ENCODE measurements at places on chromosomes 5 and 9. TPM values are rescaled to one million over a fixed set of nuclear protein-coding genes. Genes with fewer than 3 reads are reported as not detected.

The OR1Q1 gene
- not detected for polyA plus RNA-seq

DNA sequence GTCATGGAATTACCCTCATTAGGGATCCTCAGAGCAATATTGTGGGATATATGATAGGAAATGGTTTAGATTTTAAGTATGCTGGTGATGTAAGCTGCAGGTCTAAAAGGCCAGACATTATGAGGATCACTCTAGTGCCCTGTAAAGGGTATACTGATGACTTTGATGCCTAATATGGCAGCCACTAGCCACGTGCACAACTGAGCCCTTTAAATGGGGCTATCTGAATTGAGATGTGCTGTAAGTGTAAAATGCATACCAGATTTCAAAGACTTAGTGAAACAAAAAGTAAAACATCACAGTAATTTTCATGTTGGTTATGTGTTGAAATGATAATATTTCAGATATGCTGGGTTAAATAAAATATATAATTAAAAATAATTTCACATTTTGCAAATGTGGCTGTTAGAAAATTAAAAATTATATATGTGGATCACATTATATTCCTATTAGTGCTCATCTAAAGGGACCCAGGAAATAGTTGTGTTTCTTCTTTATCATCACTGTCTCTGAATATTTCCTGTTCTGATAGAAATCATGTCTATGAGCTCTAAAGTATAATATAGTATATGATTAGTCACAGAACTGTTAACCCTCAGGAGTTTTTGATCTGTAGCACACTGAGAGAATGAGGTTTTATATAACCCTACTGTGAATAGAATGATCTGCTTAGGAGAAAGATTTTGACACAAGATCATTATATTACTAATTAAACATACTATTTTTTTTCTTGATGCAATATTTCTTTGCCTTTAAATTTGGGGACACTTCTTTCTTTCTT, 50.1 kb downstream of the OSTF1 start:
- DNase-seq: no peak

DNA sequence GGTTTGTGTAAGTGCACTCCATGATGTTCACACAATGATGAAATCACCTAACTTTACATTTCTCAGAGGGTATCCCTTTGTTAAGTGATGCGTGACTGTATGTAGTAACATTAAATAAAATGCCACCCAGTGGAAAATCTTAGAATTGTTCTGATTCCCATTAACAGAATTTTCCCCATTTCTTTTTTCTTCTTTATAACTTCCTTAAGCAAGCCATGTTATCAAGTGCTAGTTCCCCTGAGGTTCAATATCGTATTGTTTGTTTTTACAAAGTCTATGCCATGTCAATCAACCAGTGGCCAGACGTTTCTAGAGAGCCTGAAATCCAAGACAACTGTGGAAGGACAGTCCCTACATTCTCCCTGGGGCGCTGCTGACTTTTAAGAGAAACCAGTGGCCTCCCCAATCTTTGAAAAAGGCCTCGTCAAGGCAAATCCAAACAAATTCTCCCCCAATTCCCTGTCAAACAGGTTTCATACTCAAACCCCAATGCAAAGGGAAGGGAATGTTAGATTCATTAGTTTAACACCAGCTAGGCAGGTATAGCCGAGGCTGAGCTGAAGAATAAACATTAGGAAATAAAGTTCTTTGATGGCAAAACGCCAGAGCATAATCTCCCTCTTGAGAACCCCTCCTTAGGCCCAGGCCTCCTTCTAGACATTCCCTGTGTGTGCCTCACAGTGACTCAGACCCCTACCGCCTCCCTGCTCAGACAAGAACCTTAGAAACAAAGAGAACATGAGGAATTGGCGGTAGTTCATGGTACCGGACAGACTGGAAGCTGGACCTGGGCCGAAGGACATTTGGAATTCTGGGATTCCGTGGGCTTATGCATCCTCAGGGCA, 198.7 kb downstream of the GNA14 start:
- no peak for DNase-seq

GRCh38 chr5:77885519-77885918, 109.4 kb upstream of the TBCA start:
- DNase-seq: no peak

The ACOT12 gene
- 0.94 TPM for polyA plus RNA-seq

All from left renal cortex interstitium (tissue), 4 donors.